Hepatocyte (in vitro differentiated cells): ENCODE measurements at places on chromosomes 4 and X.
A peak's percentile ranks its signal among the peaks of the same experiment; 100 is the strongest.

- no peak for DNase-seq
Observed at GRCh38 chr4:113077575-113077974, 28.1 kb downstream of the ANK2 start.

GRCh38 chr4:152676052-152676854 lies 3.5 kb downstream of the TMEM154 start:
- DNase-seq, result no peak

GRCh38 chr4:80036949-80037685 lies 35.9 kb downstream of the ANTXR2 start:
- peak; percentile 45 for DNase-seq

DNA sequence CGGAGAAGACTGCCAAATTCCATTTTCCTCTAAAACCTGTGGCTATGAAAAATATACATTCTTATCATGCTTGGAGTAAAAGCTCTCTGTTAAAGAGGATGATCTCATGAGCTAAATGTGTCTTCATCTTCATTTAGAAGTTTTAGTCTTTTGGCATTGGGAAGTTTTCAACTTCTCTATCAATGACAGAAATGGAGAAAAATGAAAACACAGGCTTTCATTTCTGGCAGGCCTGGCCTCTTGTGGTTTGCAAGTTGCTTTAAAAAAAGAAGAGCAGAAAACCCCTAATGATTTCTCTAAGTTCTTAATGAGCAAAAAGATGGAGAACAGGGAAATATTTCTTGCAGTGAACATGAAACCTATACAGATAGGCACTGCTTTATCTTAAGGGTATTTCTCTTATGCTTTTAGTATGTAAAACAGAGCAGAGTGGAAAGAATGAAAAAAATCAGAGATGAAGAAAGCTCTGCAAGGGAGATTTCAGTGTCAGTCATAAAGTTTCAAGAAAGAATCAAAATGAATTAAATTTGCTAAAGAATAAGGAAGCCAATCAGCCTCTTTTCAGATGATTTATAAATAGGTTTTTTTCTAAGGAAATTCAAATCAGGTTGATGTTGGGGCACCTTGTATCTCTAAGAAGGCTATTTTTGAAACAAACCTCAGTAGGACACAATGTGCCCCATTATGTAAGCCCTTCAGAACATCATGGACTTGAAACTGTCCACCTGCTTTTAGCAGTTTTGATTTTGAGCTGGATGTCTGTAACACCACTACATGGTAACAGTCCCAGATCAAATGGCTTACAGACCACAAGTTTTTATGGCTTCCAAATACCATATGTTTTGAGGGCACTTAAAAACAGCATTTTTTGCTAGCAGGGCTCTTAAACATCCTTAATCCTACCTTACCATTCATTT lies 225.0 kb downstream of the GRIA3 start:
- no peak for DNase-seq

- no peak for DNase-seq
Observed at GRCh38 chr4:153616006-153616555, 68.0 kb upstream of the TLR2 start.

DNA sequence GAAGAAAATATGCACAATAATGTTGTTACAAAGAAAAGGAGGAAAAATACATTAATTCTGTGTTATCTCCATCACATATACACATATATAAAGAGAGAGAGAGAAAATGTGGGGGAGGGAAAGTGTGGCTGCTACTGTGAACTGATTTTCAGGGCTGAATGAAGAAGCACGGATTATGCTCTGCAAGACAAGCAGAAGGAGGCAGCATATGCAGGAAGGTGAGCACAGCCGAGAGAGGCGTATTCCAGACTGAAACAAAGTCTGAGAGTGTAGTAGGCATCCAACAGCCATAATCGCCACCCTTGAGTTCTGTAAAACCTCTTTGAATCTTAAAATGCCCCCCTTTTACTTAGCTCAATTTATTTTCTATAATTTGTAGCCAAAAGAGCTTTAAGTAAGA lies 1081.8 kb upstream of the GRID2 start:
- DNase-seq, result no peak

DNA sequence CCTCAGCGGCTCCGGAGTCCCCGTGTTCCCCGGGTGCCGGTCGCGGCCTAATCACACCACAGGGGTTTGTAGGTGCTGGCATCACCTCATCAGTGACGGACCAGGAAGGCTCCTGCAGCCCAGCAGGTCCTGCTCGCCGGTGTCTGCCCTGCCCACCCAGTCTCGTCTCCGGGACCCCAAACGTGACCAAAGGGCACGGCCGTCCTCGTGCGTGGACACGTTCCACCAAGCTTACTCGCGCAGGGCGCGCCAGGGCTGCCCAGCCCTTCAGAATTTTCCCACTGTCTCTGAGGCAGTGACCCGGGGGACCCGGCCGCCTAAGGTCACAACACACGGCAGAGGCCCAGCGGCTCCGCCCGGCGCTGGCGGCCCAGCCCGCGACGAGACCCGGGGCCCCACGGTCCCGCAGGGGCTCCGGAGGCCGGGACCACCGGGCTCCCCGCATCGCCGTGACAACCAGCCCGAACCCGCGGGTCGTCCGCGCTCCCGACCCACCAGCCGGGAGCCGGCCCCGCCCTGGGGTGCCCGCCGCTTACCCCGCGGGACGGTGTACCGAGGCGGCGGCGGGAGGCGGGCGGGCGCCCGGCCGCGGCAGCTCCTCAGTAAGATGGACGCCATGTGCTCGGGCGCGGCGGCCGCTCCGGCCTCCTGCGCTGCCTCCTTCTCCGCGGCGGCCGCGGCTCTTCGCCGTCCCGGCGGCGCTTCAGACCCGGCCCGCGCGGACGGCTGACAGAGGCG lies 454 bp downstream of the LETM1 start:
- peak; percentile 43 for DNase-seq

GRCh38 chr4:7186031-7186430 lies 6.3 kb upstream of the SORCS2 start:
- peak; percentile 44 for DNase-seq

- peak; percentile 28 for DNase-seq
Observed at GRCh38 chr4:11468901-11469300, 40.2 kb upstream of the HS3ST1 start.

DNA sequence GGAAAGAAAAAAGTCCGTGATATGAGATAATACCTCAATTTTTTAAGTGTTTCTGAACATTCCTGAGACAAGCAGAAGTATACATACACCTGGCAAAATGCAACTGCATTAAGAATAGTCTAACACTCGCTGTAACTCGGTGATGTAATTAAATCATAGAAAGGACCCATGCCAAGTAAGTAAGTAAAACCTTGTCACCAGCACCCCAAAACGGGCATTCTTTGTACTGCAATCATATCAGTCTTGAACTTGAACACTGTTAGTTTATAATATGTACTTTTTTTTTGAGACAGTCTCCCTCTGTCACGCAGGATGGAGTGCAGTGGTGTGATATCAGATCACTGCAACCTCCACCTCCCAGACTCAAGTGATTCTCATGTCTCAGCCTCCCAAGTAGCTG lies 47.4 kb downstream of the SMIM14 start:
- no peak for DNase-seq

GRCh38 chr4:142329313-142329712 lies 516.8 kb downstream of the INPP4B start:
- DNase-seq, result no peak

DNA sequence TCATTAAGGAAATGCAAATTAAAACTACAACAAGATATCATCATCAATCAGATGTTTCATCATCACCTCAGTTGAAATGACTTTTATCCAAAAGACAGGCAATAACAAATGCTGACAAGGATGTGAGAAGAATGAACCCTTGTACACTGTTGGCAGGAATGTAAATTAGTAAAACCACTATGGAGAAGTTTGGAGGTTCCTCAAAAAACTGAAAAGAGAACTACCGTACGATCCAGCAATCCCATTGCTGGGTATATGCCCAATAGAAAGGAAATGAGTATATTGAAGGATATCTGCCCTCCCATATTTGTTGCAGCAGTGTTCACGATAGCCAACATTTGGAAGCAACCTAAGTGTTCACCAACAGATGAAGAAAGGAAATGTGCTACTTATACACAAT lies 50.6 kb upstream of the STARD8 start:
- DNase-seq, result no peak

- DNase-seq, result no peak
Observed at GRCh38 chr4:173119818-173120217, 48.8 kb upstream of the GALNT7 start.

DNA sequence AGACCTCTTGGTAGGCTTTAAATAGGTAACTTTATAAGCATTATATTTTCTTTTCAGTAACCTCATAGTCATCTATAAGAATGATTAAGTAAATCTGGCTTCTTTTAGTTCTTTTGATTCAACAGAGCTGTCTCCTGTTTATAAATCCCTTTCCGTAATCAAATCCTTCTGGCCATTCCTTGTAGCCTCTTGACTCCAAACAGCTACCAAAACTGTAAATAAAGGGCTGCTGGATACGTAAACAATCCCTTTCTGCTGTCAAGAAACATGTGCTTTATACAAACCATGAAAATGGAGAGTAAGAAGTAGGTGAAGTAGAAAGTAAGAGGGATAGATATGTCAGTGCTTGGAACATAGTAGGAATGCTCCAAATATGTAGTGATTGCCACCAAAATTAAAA lies 183.2 kb upstream of the CASK start:
- no peak for DNase-seq

DNA sequence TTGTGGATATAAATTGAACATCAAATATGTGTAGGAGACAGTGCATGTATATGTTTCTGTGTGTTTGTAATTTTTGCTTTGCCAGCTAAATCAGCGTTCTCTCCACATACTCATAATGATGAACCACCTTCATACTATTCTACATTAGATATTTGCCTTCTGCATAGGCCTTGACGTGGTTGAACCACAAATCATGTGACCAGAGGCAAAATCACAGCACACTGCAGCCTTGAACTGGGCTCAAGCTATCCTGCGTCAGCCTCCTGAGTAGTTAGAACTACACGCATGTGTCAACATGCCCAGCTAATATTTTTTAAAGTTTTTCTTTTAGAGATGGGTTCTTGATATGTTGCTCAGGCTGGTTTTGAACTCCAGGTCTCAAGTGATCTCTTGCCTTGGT lies 9.5 kb downstream of the UBQLN2 start:
- no peak for DNase-seq

DNA sequence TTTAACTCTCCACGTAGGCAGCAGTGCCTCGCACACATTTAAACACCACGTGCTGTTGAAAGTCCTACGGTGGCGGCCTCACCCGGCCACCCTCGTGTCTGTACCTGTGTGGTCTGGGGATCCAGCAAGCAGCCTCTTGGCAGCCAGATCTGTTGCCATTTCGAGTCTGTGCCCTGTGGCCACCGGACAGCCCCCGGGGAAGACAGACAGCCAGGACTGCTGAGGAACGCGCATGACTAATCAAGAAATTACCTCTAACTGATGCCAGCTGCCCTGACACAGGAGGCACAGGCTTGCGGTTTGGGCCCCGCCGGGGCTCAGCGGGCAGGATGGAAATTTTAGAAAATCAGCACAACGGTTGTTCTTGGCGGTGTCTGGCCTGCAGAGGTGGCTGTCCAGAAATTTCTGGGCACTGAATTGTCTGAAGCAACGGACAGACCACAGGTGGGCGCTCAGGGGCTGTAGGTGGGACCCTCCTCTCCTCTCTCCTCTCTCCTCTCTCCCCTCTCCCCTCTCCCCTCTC lies 15.6 kb upstream of the ASMTL start:
- DNase-seq, result no peak

- DNase-seq, result no peak
Observed at GRCh38 chrX:22220941-22221340, 51.8 kb upstream of the CBLL2 start.

DNA sequence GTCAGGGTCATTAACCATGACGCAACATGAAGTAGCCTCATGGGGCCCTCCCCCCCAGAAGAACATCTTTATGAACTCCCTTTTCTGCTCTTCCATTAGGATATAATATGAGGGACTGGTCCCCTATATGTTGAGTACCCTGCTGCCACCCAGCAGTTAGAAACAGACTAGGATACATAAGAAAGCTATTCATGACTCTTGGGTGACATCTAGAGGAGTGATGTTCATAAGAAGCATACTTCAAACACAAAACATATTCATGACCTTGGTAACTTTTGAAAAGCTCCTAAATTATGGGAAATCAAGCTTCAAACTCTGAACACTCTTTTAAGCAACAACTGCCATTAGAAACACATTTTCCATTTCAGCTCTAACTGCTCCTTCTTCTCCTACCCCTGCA lies 155.2 kb upstream of the SPIN4 start:
- peak; percentile 26 for DNase-seq

DNA sequence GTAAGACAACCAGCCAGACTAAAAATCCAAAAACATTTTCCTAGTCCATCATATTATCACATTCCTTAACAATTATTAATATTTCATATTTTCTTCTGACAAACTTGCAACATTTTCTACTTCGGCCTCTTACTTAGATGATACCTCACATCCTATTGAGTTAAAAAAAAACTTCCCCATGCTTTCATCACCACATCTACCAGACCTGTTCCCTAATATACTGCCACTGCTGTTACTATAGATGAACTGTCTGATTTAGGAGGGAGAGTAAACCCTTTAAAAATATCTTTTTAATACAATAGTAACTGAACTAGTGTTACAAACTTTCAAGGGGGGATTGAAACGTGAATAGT lies 1.5 kb downstream of the FAM200B start:
- DNase-seq, result no peak

DNA sequence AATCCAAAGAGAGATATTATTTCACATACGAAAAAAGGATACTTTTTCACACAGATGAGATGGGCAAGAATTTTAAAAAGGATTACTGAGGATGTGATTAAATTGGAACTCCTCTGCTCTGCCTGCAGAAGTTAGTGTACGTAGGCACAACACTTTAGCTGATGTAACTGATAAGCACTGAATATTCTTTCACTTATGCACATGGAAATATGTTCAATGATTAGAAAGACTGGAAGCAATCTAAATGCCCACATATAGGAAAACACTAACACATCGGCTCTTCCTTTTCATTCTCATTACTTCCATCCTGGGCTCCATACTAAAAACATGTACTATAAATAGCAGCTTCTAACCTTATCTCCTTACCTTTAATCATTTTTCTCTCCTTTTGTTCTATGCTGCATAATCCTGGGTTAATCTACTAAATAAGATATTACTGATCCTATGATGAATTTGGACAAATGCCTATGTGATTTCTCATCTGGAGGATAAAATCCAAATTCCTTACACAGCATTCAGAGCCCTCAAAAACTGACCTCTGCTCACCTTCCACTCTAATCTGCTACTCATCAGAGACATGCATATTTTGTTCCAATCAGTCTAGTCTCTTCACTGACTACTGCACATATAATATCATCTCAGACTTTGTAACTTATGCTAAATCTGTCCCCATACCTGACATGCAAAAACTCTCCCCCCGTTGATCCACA lies 197.8 kb downstream of the PDGFC start:
- no peak for DNase-seq

DNA sequence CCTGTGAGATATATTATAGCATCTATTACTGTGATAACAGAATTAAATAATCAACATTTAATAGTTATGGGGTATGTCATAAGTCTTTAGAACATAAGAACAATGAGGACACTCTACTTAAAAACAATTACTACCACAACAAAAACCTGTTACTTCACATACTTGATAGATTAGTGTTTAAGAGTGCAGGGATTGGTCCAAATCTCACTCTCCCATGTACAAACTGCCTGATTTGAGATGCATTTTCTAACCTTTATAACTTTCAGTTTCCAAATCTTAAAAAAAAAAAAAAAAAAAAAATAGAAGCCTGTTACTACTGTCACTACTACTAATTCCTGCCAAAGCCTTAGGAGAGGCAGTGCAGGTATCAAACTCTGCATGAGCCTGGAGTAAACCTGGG lies 5.6 kb downstream of the PCDH18 start:
- DNase-seq, result no peak
